ENCODE measurements at places on chromosomes 12 and 14.

DNA sequence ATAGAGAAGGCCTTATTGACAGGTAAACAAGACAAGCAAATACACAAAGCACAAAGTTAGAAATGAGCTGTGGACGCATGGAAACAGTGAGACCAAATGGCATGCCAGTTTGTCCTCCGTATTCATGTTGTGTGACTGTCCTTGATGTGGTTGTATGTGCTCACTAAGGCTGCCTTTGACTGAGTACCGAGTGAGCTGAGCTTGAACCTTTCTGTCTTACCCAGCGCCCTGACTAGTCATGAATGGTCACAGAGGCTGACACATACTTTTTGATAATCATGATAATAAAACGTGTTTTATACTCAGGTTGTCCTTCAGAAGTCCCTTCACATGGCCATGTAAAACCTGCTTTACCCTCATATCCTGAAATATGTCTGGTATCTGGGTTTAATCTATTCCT lies 553 bp upstream of the CATSPERB start:
- no peak for DNase-seq

DNA sequence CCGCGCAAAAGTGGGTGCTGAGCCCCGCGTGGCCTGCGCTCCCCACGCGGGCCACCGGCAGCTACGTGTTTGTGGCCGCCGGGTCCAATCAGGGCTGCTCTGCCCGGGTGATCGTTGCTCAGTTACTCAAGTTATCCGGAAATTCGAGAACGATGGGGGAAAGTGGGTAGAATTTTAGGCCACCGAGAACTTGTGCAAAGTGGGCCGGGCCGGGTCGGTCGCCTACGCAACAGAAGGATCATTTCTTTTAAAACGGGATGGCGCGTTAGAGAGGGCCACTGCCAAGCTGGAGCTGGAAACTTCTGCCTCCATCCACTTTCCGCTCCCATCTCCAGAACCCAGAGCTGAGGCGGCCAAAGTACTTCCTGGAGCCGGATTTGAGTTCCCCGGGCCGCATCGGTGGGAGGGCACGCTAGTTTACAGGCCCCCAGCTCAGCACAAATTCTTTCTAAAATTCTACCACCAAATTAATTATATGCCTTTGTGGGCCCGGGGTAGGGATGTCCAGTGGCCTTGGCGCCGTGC lies 3.5 kb downstream of the RFX4 start:
- no peak for DNase-seq

DNA sequence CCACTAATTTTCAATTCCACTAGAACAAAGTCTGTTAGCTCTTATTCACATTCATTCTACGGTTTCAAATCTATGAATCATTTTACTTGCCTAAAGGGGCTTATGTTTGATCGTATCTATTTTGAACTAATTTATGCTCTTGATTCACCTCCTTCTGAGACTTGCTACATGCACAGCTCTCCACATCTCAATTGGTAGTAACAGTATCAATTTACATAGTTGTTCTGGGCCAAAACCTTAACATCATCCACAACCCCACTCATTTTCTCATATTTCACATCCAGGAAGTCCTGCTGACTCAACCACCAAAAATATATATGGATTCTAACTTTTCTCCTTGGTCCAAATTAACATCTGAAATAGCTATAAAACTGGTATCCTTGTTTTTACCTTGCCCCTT lies 208.6 kb downstream of the RASSF9 start:
- DNase-seq = no peak

GRCh38 chr12:62673028-62673815 lies 206.6 kb downstream of the MON2 start:
- DNase-seq = no peak

DNA sequence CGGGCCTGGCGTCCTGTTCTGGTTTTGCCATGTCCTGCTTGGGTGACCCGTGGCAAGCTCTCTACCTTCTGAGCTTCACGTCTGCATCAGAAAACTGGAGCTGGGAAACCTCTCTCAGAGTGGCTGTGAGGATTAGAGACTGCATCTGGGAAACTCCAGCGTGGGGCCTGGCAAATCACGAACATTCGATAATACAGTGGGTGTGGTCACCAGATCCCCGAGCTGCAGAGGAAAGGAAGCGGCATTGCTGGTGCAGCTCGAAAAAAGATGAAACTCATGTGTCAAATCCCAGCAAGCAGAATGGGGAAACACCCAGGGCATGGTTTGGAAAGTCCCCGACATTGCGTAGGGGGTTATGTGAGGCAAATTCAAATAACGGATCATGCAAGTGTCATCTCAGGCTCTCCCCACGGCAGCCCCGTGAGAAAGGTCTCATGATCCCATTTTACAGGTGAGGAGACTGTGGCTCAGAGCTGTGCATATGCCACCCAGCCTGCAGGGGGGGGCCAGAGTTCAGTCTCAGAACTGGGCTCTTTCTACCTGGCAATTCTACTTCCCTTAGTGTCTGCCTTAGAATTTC lies 98.1 kb upstream of the VRK1 start:
- DNase-seq = no peak

DNA sequence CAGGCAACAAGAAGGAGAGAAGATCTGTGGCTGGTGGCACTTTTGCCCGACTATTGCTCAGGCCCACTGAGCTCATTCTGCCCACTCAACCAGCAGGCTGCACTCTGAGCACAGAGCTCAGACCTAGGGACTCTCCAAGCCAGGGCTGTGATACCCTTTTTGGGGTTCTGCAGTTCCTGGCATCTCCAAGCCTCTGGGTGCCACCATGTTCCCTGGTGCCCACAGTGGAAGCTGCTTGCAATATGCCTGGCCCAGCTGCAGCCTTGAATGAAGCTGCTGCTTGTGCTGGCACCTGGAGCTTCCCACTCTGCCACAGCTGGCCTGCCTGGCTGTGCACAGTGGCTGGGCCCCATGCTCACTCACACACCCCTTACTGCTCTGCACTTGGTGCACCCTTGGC lies 236.1 kb downstream of the ADGRD1 start:
- no peak for DNase-seq

- no peak for DNase-seq
Observed at GRCh38 chr14:22979748-22980392, 2.5 kb downstream of the AJUBA start.

All from NCI-H1436 treated with DMSO at 0.1 percent for 48 hours (cell line).